ENCODE measurements at places on chromosomes 12 and 14.

DNA sequence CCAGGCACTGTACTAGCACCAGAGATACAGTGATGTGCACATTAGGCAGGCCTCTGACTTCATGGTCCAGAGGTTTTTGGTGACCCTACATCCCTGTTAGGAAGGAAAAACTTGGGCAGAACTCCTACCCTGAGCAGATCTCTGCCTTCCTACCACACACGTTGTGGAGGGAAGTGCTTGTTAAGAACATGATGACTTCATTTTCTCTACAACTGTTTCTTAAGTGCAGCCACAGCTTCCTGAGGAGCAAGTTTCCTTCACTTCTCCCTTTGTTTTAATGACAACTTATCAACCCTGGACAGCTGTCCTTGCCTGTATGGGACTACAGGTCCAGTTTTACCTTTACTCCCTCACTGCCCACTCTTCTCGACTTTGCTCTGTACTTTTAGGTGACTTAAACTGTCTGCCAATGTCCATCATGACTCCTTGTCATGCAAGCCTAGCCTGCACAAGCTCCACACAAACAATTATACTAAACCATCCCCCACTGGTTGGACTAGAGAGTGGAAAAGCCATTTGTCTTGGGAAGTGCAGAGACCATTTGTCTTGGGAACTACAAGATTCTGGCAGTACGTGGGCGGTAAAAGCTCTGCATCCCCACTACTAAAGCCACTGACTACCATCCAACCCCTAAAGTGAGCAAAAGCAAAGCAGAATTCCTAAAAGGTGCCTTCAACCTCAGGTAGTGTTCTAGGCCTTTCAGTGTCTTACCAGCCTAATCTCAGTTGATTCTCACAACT, 359.8 kb downstream of the EGLN3 start:
- DNase-seq = no peak

DNA sequence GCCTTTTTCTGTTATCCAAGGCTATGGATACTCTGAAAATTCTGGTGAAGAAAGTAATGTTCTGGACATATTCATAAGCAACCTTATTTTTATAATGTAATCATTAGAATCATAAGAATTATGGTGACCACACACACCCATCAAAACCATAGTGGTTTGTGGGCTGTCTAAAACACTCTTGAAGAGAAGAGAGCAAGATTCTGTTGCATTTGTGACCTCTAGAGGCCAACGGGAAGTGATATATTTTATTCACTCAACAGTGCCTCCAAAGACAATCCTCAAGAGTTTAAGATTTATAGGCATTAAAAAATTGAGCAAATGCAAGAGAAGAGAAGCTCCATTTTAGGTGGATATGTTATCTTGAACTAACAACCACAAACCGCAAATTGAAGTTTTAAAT, 68.5 kb upstream of the LGR5 start:
- DNase-seq = no peak

GRCh38 chr12:6548556-6548955, 7.3 kb downstream of the IFFO1 start:
- no peak for DNase-seq

- no peak for DNase-seq
These were observed 98.5 kb upstream of the TMPO start for GRCh38 chr12:98416845-98417244.

DNA sequence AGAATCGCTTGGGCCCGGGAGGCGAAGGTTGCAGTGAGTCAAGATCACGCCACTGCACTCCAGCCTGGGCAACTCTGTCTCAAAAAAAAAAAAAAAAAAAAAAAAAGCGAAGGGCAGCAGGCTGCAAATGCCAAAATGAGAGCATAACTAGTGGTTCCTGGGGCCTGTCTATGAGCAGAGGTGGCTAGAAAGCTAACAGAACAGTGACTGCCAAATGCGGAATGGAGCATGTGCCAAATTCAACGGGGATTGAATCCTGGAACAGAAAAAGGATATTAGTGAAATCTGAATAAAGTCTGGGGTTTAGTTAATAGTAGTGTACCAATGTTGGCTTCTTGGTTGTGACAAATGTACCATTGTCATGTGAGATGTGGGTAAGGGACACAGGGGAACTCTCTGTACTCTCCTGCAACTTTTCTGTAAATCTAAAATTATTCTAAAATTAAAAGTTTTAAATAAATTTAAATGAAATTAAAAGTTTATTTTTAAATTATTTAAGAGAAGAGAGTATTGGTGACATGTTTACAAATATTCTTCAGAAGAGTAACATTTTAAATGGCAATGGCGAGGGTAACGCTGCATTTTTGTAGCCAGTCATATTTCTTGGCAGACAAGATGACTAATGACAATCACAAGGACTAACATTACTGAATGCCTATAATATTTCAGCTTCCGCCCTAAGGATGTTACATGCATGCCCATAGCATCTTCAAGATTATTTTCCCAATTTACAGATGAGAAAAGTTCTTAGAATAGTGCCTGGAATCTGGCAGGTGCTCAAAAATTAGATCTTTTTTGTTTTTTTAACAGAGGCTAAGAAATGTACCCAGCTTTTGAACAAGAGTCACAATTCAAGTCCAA, 28.9 kb upstream of the NUDT4 start:
- no peak for DNase-seq
